Hematopoietic multipotent progenitor cell (in vitro differentiated cells): ENCODE measurements at places on chromosomes 1 and 21. TPM values are rescaled to one million over a fixed set of nuclear protein-coding genes. Genes with fewer than 3 reads are reported as not detected.

PGBD5 gene
- under 0.01 TPM for total RNA-seq

KIF26B gene
- 0.54 TPM for total RNA-seq

PEAR1 gene
- 12.7 TPM for total RNA-seq

SPRR2A gene
- total RNA-seq: not detected

SLAMF8 gene
- 0.27 TPM for total RNA-seq

RPS8 gene
- 3,219 TPM for total RNA-seq

RNU11 gene
- under 0.01 TPM for total RNA-seq

GRCh38 chr1:40264354-40264781 lies 6.3 kb downstream of the ZMPSTE24 start:
- no peak for DNase-seq

DNA sequence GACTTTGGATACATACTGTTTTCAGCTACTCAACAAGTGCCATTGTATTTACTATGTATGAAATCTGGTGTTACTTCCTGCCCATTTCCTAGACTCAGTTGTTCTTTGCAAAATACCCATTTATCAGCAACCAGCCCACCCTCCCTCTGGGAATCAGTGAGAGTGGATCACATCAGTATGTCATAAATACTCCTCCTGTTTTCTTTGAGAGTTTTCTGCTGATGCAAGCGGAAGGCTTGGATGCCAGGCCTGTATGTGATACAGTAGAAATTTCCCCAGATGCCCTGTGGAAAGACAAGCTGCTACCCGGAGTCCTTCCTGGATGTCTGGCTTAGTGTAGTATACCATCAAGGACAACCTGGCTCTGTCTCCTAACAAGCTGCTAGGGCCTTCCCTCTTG lies 2.4 kb upstream of the PTPRC start:
- DNase-seq: no peak

- DNase-seq: peak; percentile 16
These were observed 61.1 kb upstream of the ANGPTL1 start for GRCh38 chr1:178931858-178932551.

GRCh38 chr1:39386997-39387396 lies 104.4 kb upstream of the BMP8A start:
- no peak for DNase-seq

GRCh38 chr1:98849969-98850636 lies 154.6 kb downstream of the PLPPR5 start:
- DNase-seq: no peak

DNA sequence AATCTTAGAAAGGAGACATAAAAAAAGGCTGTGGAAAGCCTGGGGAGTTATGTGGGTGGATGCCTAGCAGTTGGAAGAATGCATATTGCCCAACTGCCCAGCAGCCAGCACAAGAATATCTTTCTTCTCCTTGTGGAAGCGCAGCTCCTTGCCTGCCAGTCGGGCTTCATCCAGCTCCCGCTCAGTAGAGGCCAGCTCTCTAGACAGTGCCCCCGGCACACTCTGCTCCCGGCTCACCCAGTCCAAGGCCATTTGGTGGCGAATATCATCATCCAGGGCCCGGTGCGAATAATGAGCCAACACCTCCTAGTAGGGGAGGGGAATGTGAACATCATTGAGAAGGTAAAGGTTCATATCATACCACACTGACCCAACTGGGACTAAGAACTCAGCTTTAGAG lies 9.0 kb upstream of the RBM8A start:
- DNase-seq: no peak

DNA sequence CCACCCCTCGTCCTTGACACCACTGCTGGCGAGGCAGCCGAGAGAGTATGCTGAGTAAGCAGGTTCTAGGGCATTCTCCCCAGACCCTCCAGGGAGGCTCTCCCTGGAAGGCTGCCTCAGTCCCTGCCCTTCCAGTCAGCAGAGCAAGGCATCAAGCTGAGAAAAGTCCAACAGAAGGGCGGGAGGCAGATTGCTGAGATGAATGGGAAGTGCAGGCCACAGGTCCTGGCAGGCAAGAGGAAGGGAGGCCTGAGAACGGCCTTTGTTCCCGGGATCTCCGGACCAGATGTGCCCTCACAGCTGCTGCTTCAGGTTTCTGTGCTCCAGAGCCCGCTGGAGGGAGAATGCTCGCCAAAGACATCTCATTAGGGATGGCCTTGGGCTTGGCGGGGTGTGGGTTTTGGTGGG lies 270.0 kb upstream of the VAMP3 start:
- DNase-seq: no peak

DNA sequence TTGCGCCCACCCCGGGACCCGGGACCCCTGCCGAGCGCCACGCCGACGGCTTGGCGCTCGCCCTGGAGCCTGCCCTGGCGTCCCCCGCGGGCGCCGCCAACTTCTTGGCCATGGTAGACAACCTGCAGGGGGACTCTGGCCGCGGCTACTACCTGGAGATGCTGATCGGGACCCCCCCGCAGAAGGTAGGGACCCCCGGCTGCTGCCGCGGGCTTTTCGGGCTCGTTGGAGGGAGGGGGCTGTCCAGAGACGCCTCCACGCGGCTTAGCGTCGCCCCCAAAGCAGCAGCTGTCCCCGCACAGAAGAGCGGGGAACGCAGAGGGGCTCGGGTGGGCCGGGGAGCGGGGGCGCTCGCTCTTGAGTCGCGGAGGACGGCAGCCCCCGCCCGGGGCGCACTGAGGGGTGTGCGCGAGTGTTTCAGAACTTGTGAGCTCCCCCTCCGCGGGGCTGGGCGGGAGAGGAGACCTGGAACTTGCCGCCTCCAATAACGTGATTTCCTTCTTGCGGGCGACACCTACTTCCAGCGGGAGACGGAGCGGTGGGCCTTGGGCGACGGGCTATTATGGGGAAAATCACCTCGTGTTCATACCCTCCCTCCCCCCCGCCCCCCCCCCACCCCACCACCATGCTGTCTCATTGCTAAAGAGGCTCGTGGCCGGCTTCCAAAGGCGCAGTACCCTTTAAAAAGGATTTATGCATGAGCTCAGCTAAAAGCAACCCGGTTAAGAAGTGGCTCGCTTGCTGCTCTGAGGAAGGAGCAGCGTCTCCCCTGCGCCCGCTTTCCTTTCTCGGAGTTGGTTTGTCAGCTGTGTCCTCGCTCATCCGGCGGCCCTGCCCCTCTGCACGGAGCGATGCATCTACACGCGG lies 664 bp downstream of the BACE2 start:
- DNase-seq: peak; percentile 48

DNA sequence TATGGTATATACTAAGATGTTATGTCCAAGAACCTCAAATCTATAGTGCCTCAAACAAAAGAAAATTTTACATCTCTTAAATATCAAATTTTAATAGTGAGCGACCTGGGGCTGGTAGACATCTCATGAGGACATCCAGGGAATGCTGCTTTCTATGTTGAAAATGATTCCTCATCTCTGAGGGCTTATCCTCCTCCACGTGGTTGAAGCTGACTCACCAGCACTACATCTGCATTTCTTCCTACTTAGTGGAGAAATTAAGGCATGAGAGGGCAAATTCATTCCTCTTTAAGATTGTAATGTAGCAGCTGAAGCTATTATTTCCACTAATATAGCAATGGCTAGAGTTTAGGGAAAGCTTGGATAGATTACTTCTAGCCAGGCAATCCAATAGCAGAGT lies 529.5 kb downstream of the COL11A1 start:
- DNase-seq: no peak

GRCh38 chr1:26858160-26858559 lies 4.8 kb upstream of the SFN start:
- DNase-seq: no peak

GRCh38 chr1:1291548-1292441 lies 11.6 kb downstream of the SCNN1D start:
- DNase-seq: peak; percentile 62
